ENCODE measurements at places on chromosomes 2 and 18.

DNA sequence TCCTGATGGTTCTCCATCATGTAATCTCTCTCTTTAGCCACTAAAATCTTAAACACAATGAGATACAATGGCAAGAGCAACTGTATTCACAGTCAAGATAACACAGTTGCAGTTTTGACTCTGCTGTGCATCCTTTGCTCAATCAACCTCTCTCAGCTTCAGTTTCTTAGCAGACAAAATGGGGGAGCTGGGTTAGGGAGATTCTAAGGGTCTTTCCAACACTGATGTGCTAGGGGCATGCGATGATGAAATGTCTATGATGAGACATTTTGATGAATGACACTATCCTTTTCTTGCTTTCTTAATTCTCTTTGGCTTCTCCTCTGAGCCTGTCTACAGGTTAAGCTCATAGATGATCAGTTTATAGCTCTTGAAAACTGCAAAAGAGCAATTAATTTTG, 1.1 kb downstream of the SERPINB10 start:
- no peak for DNase-seq

- DNase-seq: no peak
These were observed 63.0 kb upstream of the ACVR1C start for GRCh38 chr2:157691695-157692094.

DNA sequence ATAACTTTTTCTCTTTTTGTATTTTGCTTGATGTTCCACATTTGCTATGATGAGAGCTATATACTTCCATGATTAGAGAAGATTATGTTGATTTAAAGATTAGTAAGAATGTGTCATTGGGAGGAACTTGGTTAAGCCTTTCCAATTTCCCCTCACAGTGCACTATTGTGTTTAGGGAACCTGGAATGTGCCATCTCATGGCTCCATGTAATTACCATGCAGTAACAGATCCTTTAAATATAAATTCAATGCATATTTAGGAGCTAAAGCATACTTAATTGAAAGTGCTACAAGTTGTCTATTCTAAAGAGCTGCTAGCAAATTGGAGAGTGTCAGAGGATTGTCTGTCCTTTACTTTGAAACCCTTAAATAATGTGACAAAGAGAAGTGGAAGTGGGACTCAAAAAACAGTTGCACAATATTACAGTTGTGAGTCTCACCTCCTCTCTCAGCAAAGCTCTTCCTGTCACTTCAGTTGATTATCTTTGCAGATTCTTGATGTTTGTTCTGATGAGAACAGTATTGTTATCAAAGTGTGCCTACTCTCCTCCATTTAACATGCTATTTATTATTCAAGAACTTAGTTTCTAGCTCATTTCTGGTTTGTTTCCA, 1162.7 kb upstream of the ZEB2 start:
- no peak for DNase-seq

GRCh38 chr2:99662761-99663341, 173.0 kb upstream of the REV1 start:
- DNase-seq: no peak

DNA sequence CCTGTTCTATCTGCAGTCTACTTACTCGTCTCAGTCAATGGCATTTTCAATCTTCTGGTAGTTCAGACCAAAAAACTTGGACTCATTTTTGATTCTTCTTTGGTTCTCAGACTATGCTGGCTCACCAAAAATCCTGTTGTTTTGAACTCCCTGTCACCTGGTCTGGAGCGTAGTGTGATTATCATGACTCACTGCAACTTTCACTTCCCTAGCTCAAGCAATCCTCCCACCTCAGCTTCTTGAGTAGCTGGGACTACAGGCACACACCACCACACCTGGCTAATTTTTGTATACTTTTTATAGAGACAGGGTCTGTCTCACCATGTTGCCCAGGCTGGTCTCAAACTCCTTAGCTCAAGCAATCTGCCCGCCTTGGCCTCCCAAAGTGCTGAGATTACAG, 163.3 kb upstream of the CDH7 start:
- DNase-seq: no peak

DNA sequence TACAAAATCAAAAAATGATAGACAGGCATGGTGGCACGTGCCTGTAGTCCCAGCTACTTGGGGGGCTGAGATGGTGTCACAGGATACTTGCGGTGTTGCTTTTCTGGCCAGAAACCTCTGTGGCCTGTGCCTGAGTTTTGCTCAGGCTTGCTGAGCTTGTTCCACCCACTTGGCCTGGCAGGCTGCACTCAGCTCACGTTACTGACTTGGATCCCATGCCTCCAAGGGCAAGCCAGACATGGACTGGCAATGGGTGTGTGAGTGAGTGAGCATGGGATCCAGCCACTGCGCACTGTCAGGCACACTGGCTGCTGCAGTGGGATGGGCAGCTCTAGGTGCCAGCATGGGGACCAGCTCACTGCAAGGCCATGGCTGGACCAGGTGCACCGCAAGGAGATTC, 67.9 kb downstream of the NCAPH start:
- no peak for DNase-seq

DNA sequence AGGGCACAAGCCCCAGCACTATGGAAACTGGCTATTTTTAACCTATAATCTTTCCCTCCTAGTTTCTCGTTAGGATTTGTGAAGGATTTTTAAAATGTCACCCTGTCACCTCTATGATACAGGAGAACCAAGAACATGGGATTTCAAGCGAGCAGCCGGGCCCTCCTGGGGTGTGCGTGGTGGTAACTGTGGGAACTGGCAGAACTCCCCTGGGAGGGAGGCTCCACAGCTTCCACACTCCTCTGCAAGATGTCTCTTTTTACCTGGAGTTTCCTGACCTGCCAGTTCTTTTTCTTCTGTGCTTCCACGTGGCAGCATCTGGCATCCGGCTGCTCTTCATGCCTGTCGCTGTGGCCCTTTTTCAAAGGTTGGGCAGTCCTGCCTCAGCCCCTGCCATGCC, 386.3 kb upstream of the MYT1L start:
- no peak for DNase-seq

- DNase-seq: no peak
These were observed 989.2 kb downstream of the CPS1 start for GRCh38 chr2:211545582-211545981.

DNA sequence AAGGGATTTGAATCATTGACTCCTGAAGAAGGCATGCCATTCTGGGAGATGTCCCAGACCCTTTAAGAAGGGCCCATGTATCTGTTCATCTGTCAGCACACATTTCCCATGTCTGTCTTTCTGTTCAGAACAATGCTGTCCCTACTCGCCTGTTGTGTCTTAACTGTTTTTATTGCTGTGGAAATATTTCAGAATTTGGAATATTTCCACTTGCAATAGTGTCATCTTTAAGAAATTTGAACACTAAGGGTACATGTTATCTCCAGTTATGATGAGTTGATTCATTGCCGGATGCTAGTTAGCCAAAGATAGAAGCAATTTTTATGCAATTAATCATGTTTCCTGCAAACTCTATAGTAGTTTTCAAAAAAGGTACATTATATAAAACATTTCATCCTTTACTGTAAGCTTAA, 36.9 kb upstream of the NT5C1B start:
- DNase-seq: no peak

DNA sequence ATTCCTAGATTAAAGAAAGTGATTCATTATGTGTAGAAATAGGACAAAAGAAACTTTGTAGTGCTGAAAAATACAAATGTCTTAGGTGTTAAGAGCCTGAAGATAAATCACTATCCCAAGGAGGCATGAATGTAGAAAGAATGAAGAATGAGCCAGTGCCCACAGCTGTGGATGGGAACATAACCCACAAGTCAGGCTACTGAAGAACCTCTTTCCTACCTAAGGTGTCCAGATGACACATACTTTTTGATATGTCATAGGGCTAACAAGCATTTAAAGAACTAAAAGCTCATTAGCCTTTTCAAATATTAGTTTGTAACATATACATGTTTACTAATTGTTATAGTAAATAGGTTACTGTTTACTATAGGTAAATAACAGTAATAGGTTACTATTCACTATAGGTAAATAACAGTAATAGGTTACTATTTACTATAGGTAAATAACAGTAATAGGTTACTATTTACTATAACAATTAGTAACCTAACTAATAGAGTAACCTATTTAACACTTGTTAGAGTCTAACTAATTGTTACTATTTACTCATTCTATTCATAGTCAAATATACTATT, 275.0 kb upstream of the KYNU start:
- no peak for DNase-seq

GRCh38 chr18:3590096-3590630, 140.2 kb downstream of the TGIF1 start:
- no peak for DNase-seq

All from WERI-Rb-1 (cell line).